Activated CD4-positive, alpha-beta T cell treated with anti-CD3 and anti-CD28 coated beads for 48 hours (primary cell): ENCODE measurements at places on chromosomes 4 and X.

DNA sequence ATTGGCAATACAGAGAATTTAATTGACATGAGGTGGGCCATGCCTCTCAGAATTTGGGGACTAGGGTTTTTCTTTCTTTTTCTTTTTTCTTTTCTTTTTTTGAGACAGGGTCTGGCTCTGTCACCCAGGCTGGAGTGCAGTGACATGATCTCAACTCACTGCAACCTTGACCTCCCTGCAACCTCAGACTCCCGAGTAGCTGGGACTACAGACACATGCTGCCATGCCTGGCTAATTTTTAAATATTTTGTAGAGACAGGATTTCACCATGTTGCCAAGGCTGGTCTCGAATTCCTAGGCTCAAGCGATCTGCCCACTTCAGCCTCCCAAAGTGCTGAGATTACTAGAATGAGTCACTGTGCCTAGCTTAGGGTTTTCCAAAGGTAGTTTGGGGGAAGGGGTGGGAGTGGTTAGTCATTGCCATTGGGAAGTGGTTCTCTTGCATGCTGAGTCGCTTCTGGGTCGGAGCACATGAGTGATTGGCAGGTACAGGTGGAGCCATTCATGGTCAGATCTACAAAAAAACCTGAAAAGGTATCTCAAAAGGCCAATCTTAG, 54.5 kb downstream of the MID2 start:
- no peak for DNase-seq

DNA sequence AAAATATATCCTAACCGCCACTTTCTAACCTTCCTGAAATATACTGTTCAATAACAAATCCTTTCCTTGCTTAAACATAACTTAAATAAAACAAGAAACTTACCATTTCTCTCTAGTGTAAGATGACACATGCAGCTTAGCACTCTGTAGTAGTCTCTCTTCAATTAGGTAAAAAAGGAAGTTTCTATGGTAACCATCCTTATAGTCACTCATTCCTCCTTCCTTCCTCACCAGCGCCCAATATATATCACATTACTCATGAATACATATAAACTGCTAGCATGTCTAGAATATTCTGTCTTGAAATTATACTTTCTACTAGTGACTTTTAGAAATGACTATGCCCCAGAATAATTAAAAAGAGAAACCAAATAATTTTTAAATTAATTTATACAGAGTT, 112.2 kb downstream of the SNCA start:
- no peak for DNase-seq

DNA sequence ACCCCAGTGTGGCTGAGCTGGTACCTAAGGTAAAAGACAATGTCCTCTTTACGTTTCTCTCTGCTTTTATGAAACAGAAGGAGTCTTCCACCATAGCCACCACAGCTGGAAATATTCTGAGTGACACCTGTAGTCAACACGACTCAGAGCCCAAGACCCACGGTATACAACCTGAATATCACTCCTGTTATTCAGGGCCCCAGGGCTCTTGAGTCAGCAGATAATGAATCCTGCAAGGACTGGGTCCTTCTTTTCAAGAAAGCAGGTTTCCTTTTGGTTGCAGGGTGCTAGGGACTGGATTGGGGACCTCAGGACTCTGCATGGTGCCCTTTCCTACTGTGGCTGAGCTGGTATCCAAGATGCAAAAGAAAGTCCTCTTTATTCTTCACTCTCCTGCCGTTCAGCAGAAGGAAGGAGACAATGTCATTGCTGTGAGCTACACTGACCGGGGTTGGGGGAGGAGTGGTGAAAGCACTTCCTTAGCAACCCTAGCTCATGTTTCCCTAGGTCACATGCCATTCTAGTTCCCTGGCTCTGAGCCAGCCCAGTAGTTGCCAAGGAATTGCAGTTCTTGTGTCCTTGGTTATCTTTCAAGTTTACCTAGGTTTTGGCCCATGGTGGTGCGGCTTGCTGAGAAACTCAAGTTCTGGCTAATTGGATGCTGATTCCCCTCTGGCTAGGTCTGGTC, 23.7 kb upstream of the UNC5C start:
- no peak for DNase-seq

DNA sequence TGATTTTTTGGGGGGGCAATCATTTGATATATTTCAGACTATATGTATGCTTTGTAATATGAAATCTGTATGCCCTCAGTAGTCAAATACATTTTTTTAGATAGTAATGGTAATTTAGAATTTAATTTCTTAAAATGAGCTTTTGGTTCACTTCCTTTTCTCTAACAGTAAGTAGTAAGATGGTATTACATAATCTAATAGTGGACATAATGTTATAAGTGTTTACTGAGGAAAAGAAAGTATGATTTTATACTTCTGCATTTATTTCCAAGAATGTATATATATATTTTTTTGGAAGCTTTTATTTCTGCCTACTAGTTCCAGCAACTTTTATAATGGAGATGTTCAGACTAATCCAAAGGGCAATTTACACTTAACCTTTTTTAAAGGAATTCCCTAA, 1450.7 kb upstream of the TENM3 start:
- no peak for DNase-seq

DNA sequence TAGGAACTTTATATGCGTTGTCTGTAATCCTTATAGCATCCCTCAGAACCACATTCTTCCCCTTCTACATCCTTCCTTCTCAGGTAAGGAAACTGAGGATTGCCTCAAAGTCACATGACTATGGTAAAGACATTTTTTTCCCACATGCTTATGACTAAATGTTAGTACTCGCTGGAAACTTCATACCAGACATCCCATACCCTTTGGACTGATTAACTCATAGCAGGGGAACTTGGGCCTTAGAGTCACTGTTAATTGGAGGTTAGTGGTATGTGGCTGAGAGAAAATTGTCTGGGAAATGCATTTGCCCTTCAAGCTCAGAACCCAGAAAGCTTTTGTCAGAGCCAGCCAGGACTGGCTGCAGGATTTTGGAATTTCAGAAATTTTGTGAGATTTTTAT, 155.0 kb downstream of the RELL1 start:
- no peak for DNase-seq

GRCh38 chr4:101155945-101156344, 191.4 kb downstream of the PPP3CA start:
- peak; percentile 21 for DNase-seq

DNA sequence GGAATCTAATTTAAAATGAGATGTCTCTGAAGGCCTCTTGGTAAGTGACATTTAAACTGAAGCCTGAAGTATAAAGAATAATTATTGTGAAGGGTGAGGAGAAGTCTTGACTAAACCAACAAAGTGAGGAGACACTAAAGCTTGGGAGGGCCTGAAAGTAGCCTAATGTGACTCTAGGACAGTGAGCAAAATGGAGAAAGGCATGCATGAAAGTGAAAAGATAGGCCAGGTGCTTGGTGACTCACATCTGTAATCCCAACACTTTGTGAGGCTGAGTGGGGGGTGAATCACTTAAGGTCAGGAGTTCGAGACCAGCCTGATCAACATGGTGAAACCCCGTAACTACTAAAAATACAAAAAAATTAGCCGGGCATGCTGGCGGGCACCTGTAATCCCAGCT, 46.9 kb upstream of the SMARCAD1 start:
- peak; percentile 28 for DNase-seq

GRCh38 chr4:159169404-159170302, 66.8 kb downstream of the RAPGEF2 start:
- DNase-seq, result no peak

- no peak for DNase-seq
Observed at GRCh38 chr4:17418010-17418409, 93.9 kb downstream of the QDPR start.

DNA sequence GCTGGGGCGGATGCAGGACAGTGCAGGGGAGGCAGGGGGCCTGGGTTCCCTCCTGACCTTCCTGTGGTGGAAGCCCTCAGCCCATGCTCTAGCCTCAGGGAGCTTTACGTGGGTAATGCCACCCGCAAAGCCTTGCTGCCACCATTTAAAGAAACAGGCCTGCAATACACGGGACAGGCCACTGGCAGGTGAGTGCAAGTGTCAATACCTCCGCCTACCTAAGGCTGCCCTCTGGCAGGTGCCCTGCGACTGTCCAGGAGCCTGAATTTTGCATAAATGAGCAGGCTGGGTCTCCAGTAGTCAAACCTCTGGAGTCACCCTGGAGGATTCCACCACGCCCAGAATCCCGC, 5.9 kb downstream of the CRMP1 start:
- DNase-seq, result no peak

DNA sequence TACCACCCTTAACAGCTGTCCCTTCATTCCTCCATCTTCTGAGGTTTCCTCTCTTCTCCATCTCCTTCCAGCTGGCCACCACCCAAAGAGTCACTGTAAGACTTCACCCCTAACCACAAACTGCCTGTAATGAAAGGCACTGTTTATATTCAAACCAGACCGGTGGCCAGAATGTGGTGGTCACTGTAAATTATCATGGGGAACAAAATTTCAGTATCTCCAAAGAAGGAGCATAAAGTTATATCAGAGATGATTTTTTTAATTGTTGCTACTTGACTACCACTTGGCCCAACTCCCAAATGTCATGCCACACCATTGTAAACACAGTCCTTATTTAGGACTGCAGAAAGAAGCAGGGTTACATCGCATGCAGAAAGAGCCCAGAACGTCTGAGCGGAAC, 44.8 kb downstream of the SMARCA1 start:
- no peak for DNase-seq

- no peak for DNase-seq
Observed at GRCh38 chr4:118363166-118363565, 10.4 kb upstream of the PRSS12 start.

DNA sequence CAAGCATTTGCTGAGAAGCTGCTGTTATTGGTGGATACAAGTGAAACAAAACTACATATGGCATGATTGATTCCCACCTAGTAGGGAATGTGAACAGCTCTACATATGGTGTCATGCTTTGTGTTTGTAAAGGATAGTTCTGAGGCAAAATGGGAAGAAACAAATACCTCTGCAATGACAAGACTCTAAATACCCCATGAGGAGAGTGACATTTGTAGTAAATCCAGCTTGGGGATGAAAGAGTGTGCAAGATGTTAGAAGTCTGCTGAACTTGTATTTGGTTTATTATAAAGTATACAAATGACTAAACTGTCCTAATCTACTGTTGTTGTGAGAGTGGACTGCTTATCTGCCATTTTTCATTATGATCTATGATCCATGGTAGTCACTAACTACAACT, 120.8 kb upstream of the HS3ST1 start:
- no peak for DNase-seq

DNA sequence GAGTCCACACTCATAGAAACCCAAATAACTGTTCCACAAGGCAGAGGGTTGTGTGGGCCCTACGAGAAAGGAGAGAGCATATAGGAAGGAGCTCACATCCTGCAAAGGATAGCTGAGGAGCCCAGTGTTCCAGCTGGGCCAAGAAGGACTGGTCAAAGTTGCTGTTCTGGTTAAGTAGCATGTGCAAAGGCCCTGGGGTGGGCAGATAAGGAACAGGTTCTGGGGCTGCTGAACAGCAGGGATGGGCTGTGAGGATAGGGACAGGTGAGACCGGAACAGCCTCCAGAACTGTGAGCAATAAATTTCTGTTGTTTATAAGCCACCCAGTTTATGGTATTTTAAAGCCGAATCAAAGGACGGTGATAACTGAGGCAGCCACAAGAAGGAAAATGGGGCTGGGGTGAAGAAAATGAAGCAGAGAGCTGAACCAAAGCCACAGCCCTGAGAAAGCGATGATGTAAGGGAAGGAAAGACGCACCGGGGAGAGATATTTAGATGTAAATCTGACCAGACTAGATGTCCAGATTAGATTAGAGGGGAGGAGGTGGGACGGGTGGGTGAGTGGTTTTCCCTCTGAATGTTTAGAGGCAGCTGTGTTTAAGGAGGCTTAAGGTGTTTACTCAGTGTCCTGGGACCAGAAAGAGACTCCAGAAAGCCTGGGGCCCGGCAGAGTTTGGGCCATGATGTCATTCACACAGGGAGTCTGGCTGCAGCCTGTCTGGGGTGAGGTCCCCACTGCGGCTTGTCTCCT, 180.8 kb upstream of the BCOR start:
- peak; percentile 28 for DNase-seq

- peak; percentile 31 for DNase-seq
Observed at GRCh38 chr4:76748649-76749048, 149.3 kb downstream of the SOWAHB start.

- no peak for DNase-seq
Observed at GRCh38 chrX:10739426-10739825, 119.0 kb upstream of the MID1 start.

DNA sequence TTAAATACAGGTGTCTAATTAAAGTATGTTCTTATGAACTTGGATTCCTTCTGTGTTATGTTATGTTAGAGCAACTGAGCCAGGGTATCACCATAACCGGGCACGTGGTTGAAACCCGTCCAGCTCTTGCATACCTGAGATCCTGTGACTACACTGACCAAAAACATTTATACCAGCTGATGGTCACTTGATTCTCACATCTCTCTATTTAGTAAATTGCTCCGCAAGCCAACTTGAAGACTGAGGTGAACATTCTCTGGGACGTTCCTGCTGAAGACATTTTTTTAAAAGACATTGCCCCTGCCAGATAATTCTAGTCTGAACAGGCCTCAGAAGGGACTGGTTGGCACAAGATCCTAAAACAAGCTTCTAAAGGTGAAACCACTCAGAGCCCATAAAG, 550.0 kb upstream of the DIPK2B start:
- no peak for DNase-seq

DNA sequence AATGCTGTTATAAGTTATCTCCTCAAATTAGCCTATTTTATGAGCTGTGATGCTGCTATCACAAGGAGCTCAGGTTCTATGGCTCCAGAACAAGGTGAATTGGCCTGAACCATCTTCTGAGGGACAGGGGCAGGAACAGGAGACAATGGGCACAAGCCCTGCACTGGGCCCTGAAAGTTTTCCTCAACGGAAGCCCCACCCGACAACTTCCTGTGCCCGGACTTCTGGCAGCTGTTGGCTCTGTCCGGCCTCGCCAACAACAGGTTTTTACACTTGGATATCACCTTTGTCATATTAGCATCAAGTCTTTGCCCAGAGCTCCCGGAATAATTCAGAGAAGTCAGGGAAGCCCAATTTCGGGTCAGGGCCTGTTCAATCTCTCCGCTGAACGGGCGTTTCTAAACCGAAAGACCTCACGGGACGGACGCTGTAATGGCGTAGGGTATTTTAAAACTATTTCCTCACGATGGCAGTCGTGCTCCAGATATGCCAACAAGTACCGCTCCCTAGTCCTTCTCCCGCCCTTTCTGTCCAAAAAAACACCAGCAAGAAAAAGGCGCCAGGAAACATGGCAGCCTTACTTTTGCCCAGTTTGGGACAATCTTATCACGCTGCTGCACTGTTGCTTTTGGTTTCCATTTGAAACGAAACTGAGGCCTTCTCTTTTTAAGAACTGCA, 201.0 kb upstream of the STK26 start:
- DNase-seq, result no peak

- no peak for DNase-seq
Observed at GRCh38 chr4:115780835-115781234, 667.4 kb upstream of the NDST4 start.

- peak; percentile 19 for DNase-seq
Observed at GRCh38 chrX:74578137-74578536, 36.3 kb downstream of the RLIM start.

- DNase-seq, result no peak
Observed at GRCh38 chr4:186018784-186019183, 50.2 kb upstream of the TLR3 start.

- DNase-seq, result no peak
Observed at GRCh38 chr4:67918428-67918827, 34.6 kb upstream of the TMPRSS11D start.

GRCh38 chr4:174437324-174437723, 85.0 kb downstream of the HPGD start:
- no peak for DNase-seq
